ENCODE measurements at places on chromosomes 5 and 9.

GRCh38 chr5:142520885-142521284, 165.0 kb downstream of the FGF1 start:
- no peak for DNase-seq

- DNase-seq = no peak
Measured at GRCh38 chr5:168449166-168449565, 37.1 kb upstream of the RARS1 start.

DNA sequence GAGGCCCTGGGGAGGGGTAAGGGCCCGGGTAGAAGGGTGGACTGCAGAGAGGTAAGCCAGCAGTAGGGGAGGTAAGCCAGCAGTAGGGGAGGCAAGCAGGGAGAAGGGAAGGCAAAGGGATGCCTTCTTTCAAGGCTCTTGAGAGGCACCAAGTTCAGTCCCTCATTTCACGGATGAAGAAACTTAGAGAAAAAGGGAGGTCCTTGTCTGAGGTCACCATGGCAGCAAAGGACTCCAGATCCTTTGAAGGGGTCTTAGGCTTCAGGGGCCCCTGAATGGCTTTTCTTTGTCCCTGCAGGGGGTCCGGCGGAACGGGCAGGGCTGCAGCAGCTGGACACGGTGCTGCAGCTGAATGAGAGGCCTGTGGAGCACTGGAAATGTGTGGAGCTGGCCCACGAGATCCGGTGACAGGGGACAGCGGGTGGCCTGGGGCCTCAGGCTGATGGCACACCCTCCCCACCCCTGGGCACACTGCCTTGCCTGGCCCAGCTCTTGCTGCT, 42.6 kb downstream of the RGS3 start:
- DNase-seq = no peak

DNA sequence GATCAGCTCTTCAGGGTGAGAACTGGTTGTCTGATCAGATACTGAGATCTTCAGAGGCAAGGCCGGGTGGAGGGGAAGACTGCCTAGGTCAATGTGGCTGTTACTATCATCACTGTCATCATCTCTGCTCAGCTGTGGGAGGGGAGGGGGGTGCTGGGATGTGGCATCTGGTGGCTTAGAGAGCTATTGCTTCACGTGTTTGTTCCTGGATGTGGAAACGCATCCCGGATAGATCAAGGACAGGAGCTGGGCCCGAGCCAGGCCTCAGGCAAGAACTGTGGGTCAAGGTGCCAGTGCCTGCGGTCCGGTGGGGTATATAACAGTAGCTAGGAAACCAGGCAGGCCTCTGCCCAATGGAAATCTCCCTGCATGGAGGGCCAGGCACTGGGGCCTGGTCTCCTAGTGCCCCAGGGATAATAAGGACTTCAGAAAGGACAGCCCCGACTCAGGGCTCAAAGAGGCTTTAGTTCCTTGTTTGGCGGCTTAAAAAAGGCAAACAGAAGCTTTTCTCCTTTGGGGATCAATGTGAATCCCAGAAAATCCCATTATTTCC, 30.3 kb upstream of the TIFAB start:
- DNase-seq = no peak

GRCh38 chr5:172564188-172564587, 76.9 kb upstream of the NEURL1B start:
- no peak for DNase-seq

GRCh38 chr5:44835693-44836092, 26.9 kb downstream of the MRPS30 start:
- no peak for DNase-seq

DNA sequence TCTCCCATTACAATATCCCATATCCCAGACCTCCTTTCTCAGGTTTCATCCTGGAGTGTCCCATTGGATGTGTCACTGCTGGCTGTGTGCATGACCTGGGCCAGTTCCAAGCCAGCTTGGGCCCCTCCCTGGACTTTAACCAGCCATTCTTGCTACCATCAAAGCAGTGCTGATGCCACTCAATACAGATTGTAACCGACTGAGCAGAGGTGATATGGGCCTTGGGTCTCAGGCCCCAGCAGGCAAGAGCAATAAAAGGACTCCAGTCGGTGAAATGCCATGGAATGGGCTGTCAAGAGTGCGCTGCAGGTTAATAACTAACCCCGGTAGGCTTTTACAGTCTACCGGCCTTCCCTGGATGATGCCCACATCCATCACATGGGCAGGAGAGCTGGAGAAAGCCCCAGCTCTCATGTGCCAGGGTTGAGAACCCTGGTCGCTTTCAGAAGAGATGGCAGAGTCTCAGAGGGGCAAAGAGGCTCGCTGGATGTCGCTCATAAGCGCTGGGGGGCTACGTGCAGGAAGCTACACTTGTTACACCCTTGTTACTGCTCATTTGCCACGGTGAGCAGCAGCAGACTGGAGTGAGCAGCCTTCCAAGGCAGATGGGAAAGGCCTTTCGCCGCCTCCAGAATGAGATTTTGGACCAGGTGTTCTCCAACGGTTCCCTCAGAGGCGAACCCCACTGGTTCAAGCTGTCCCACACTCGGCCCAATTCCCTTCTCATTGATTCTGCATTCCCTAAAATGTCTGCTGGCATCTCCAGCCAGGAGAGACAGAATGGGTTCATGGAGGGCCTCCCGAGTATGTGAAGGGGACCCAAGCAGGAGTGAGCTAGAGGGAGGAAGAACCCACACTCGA, 13.2 kb downstream of the EPB41L4B start:
- no peak for DNase-seq

All from tibial artery (tissue), 4 donors.